Cardiac septum (tissue), 1 donor: ENCODE measurements at places on chromosomes 11 and 22. TPM values are rescaled to one million over a fixed set of nuclear protein-coding genes. Genes with fewer than 3 reads are reported as not detected.

ELF5 gene
- total RNA-seq, result not detected

C11orf16 gene
- not detected for total RNA-seq

DNA sequence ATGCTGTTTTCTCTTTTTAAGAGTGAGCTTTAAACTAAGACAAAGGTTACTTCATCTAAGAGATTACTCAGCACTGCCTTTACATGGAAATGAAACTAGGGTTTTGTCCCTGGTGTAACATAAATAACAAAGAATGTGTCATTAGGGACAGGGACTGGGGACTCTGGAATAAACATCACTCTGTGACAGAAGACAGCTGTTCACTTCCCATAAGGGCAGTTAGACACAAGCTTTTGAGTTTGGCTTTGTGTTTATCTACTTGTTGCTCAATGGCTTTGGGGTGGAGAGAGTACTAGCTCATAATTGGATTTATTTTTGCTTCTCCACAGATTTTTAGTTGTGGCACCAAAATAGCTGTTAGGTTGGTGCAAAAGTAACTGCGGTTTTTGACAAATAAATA, 154.5 kb downstream of the OR4C45 start:
- DNase-seq, result no peak

DNA sequence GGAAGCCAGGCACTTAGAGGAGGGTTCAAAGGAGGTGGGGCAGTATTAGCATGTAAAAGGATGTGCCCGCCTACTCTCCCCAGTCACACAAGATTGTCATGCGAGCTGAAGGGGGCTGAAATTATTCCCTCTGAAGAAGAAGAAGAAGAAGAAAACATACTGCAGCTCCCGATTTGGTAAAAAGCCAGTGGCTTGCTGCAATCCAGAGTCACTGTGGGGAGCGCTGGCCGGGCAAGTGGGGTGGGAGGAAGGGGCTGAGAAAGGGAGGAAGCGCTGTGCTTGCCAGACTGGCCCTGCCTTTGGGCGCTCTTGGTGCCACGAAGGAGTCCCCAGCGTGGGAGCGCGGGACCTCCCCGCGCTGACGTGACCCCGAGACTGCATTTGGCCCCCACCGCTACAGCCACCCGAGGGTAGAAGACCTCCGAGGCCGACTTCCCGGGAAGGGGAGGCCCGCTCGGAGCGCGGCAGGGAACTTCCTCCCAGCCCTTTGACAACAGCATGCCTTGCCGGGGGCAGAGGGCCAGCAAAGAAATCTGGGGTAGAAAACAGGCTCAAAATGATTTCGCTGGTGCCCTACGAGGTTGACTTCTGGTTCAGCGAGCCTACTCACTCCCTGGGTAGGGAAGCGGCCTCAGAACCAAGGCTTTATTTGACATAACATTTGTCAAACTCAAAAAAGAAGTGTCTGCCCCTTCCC, 906.3 kb downstream of the DLG2 start:
- no peak for DNase-seq

DNA sequence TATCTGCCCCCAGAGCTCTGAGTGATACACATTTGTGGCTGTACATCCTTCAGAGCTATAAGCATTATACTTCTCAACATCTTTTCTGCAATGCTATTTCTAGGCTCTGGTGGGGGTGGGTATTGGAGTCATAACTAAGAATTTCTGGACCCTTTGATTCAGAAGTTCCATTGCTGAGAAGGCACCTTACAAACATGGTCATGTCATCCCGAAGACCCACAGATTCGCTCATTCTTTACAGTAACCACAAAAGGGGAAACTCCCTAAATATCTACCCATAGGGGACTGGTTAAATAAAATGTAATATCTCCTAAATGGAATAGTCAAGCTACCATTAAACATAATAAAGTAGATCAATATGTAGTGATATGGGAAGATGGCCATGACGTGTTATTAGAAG, 98.8 kb downstream of the PRR5L start:
- no peak for DNase-seq
